Iris pigment epithelial cell (primary cell): ENCODE measurements at places on chromosomes 6 and 20.
A peak's percentile ranks its signal among the peaks of the same experiment; 100 is the strongest.

GRCh38 chr6:11389977-11390376 lies 147.6 kb upstream of the TMEM170B start:
- no peak for DNase-seq

GRCh38 chr6:453152-453551 lies 61.6 kb downstream of the IRF4 start:
- DNase-seq = no peak

GRCh38 chr6:156027248-156027626 lies 571.6 kb upstream of the NOX3 start:
- no peak for DNase-seq

- no peak for DNase-seq
Measured at GRCh38 chr20:23146857-23147637, 60.9 kb upstream of the CD93 start.

GRCh38 chr20:23046431-23046830 lies 3.0 kb downstream of the THBD start:
- no peak for DNase-seq

DNA sequence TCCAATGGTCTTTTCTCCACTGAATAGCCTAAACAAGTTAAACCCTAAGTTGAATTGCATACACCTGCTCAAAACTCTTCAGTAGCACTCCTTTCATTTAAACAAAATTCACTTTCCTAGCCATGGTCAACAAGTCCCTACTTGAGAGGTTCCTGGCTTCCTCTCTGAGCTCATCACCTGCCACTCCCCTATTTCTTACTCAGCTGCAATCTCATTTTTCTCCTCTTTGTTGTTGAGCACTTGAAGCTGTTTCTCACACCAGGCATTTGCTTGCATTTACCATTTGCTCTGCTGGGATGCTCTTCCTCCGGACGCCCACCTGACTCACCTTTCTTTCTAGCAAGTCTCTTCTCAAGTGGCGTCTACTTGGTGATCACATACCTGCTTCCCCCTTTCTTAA lies 38.5 kb downstream of the EDN1 start:
- no peak for DNase-seq

GRCh38 chr20:49285813-49286494 lies 8.1 kb upstream of the ZNFX1 start:
- no peak for DNase-seq

DNA sequence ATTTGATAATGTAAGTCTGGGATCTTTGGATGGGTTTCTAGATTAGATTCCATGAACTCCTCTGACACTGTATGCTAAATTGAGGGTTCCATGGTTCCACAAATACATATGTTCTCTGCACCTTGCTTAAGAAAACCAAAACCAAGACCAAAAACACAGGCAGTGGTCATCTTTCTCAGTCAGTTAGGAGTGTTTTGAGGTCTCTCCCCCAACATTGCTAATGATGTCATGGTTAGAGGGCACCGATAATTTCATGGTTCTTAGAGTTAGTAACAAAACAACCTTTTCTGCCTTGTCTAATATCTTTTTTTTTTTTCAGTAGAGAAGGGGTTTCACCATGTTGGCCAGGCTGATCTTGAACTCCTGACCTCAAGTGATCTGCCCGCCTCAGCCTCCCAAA lies 44.5 kb downstream of the ARID1B start:
- DNase-seq = no peak

DNA sequence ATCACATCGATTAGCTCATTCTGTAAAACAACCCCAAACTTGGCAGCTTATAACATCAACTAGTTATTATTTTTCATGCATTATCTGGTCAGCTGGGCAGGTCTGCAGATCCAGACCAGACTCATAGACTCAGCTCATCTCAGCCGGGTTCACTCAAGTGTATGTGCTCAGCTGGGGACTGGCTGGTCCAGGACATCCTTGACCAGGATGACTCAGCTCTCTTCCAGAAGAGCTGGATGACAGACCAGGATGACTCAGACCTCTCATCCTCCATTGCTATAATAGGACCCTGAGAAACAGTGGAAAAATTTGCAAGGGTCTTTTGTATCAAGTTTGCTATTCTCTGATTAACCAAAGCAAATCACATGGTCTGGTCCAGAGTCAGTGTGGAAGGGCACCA lies 312.5 kb upstream of the PLCB4 start:
- DNase-seq = peak; percentile 96

- no peak for DNase-seq
Measured at GRCh38 chr6:152634773-152635172, 2.4 kb downstream of the SYNE1 start.

- peak; percentile 31 for DNase-seq
Measured at GRCh38 chr6:36962874-36963273, 8.3 kb downstream of the PI16 start.

- DNase-seq = no peak
Measured at GRCh38 chr20:53921443-53921973, 148.9 kb downstream of the BCAS1 start.

GRCh38 chr6:75386050-75386770 lies 101.6 kb upstream of the TMEM30A start:
- peak; percentile 86 for DNase-seq

GRCh38 chr6:77440206-77440976 lies 22.9 kb downstream of the HTR1B start:
- no peak for DNase-seq

DNA sequence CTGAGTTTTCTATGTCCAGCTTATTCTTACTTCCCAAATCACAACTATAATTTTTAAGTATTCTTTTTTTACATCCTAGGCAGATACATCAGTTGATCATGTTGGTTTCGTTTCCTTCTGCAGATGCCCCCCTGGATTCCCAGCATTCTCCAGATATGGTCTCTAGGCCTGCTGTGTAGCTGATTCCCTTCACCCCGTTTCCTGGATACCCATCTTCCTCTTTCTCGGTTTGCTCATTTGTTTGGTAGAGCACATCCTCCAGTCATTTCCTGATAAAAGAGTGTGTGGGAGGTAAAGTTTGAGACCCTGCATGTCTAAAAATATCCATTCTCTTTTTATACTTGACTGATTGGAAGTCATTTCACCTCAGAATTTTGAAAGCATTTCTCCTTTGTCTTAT lies 66.4 kb downstream of the ANKS1A start:
- no peak for DNase-seq

DNA sequence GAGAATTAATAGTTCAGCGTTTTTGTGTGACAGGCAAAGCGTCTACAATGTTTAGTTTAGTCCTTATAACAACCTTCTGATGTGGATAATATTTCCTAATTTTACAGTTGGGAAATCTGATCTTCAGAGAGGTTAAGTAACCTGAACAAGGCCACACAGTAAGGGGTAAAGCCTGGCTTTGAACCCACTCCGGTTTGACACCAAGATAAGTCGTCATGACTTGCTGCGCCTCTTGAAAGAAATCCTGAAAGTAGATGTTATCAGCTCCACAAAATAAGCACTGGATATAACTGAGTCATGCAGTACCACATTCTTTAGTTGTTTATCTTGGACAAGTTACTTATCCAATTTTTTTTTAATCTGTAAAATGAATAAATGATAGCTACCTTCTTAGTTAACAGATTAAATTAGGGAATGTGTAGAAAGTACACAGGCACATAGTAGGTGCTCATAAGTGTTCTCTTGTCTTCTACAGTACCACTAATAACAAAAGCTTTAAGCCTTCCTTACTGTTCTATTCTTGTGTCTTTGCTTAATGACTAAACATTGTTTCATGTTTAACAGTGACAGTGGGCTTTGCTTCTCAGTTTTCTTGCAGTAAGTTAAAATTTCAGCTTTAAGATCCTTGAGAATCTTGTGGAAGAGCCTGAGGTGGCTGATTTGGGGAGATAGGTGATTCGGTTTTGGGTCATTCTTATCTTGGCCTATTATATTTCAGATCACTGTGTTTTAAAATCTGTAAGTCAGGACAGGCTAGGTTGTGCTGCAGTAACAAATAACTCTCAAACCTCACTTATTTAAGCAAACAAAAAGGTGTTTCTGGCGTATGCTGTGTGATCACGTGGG lies 2.1 kb downstream of the HIVEP1 start:
- peak; percentile 94 for DNase-seq

DNA sequence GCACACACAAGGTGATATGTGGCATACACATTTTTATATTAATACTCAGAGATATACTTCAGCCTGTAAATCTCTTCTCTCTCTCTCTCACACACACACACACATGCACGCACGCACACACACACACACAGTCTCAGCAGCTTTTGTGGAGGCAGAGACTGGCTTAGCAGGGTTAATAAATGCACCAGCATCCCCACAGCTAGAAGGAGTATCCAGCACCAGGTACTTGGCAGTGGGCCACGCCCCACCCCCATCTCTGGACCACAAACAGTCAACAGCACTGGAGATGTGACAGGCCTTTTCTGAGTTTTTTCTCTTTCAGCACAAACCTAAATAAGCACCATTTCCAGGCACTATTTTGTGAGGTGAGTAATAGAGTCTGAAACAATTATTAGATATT lies 47.3 kb upstream of the LRFN2 start:
- no peak for DNase-seq

DNA sequence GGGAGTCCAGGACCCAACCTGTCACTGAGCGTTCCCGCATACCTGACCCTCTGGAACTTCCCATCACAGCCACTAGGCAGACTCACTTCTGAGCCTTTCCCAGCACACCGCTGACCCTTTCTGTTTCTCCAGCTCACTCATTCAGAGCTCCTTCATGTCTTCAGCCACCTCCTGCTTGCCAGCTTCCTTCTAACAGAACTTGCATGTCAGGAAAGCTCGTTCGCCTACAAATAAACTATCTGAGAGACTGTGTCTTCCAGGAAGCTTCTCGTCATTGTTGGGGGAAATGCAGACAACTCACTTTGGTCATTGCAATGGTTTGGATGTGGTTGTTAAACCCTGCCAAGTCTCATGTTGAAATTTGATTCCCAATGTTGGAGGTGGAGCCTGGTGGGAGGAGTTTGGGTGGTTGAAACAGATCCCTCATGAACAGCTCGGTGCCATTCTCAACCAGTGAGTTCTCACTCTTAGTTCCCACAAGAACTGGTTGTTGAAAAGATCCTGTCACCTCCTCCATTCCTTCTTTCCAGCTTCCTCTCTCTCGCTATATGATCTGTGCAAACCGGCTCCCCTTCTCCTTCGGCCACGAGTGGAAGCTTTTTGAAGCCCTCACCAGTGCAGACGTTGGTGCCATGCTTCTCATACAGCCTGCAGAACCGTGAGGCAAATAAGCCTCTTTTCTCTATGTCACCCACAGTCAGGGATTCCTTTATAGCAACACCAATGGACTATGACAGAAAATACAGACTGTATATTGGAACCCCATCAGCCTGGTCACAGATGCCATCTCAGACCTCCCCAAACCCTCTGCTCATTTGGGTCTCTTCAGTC lies 1.4 kb upstream of the MUC21 start:
- peak; percentile 88 for DNase-seq

GRCh38 chr6:75154973-75155372 lies 50.9 kb downstream of the COL12A1 start:
- DNase-seq = no peak

DNA sequence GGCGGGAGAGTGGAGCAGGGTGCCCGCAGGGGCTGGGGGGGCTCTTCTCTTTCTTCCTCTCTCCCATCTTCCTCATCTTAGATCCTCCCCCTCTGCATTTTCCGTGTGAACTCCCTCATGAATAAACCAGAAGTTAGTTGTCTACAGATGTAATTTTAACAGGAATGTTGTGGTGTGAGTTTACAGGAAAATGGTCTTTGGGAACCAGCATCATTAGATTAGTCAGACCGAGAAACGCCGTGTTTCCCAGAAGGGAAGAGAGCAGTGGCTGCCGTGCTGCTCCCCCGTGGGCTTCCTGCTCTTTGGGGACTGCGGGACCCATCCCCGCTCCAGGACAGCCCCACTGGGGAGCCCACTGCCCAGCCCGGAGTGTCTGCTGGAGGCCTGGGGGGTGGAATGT lies 3.4 kb downstream of the MYT1 start:
- no peak for DNase-seq

GRCh38 chr20:63740070-63740626 lies 572 bp downstream of the SLC2A4RG start:
- DNase-seq = peak; percentile 22

DNA sequence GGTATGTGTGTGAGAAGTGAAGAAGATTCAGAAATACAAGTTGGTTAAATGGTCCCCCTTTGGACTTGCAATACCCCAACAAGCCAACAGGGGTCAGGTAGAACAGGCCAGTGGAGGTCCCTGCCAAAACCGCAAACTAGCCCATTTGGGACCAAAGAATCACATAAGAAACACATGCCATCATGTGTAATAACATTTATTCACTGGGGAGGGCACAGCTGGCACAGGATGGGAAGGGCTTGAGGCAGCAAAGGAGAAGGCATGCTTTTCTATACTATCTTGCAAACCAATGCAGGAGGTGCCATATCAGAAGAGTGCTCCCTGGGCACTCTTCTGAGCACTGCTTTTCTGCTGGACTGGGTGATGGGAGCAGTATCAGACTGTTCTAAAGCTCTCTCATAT lies 116.1 kb upstream of the TRAF3IP2 start:
- peak; percentile 63 for DNase-seq

DNA sequence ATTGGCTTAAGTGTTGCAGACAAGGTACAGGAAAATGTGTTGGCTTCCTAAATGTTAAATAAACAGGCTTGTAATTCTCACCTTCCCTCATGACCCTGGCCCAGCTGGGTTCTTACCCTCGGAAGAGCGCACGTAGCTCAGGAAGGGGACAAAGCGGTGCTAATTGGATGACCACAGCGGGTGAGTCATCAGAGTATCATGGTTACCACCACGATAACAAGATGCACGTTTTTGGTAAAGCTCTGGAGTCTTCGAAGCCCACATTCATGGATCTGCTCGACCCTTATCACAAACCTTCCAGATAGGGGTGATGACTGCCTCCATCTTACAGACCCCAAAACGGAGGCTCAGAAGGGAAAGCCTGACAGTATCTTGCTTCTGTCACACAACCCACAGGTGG lies 32.8 kb downstream of the APCDD1L start:
- peak; percentile 36 for DNase-seq

GRCh38 chr20:11153819-11154218 lies 480.0 kb upstream of the JAG1 start:
- DNase-seq = peak; percentile 38

- DNase-seq = peak; percentile 30
Measured at GRCh38 chr6:106145741-106146227, 59.6 kb downstream of the PRDM1 start.

GRCh38 chr6:2714111-2714895 lies 36.4 kb downstream of the MYLK4 start:
- peak; percentile 96 for DNase-seq

DNA sequence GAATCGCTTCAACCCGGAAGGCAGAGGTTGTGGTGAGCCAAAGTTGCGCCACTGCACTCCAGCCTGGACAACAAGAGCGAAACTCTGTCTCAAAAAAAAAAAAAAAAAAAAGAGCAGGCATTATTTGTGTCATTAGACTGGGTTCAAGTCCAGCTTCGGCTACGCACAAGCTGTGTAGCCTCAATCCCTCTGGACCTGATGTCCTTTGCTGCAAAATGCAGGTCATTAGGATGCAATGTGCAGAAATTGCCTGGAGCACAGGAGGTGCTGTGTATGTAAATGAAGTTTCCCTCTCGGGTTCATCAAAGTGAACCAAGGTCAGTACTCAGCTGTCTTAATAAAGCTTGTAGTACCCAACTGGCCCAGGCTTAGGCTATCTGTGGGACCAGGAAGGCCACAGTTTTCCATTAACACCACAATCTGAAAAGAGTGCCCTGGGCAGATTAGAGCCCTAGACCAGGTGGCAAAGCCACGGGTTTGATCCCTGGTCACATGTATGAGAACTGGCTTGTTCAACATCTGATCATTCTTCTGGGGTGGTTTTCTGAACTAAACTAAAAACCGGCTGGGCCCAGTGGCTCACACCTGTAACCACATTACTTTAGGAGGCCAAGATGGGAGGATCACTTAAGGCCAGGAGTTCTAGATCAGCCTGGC lies 155.3 kb downstream of the ZMYND8 start:
- no peak for DNase-seq
